ENCODE measurements at places on chromosomes 4 and X. TPM values are rescaled to one million over a fixed set of nuclear protein-coding genes. Genes with fewer than 3 reads are reported as not detected.

ASMT gene
- not detected for total RNA-seq

ANOS1 gene
- 1.6 TPM for total RNA-seq

CA5B gene
- 1.8 TPM for total RNA-seq

XKRX gene
- total RNA-seq: not detected

GAK gene
- 116 TPM for total RNA-seq

ABLIM2 gene
- 10.9 TPM for total RNA-seq

MGARP gene
- 3.0 TPM for total RNA-seq

SSX1 gene
- total RNA-seq: not detected

CT45A10 gene
- total RNA-seq: not detected

OPHN1 gene
- total RNA-seq: 2.8 TPM

FAT1 gene
- total RNA-seq: 378 TPM

HSFX3 gene
- total RNA-seq: not detected

MND1 gene
- total RNA-seq: 1.4 TPM

TNMD gene
- not detected for total RNA-seq

DBET gene
- not detected for total RNA-seq

SERTM2 gene
- not detected for total RNA-seq

GAGE12F gene
- total RNA-seq: not detected

CT45A7 gene
- total RNA-seq: not detected

CNGA1 gene
- 0.25 TPM for total RNA-seq

HMX1 gene
- total RNA-seq: not detected

GLUD2 gene
- 0.51 TPM for total RNA-seq

KIF4A gene
- 23.8 TPM for total RNA-seq

PAGE2B gene
- not detected for total RNA-seq

SLC6A8 gene
- 53.7 TPM for total RNA-seq

PRMT9 gene
- 6.6 TPM for total RNA-seq

MOSPD2 gene
- 5.1 TPM for total RNA-seq

ARHGAP4 gene
- 16.7 TPM for total RNA-seq

GLRA2 gene
- not detected for total RNA-seq

HDX gene
- total RNA-seq: 3.7 TPM

SSX4 gene
- not detected for total RNA-seq

CTPS2 gene
- 12.5 TPM for total RNA-seq

MAGEA4 gene
- not detected for total RNA-seq

SPANXC gene
- not detected for total RNA-seq

XAGE1B gene
- total RNA-seq: not detected

SLIT2 gene
- total RNA-seq: 9.0 TPM

RHOXF2 gene
- total RNA-seq: not detected

Data from mesangial cell (primary cell).